Naive B cell (primary cell): ENCODE measurements at places on chromosomes 1 and 21. TPM values are rescaled to one million over a fixed set of nuclear protein-coding genes. Genes with fewer than 3 reads are reported as not detected.
A peak's percentile ranks its signal among the peaks of the same experiment; 100 is the strongest.

DNA sequence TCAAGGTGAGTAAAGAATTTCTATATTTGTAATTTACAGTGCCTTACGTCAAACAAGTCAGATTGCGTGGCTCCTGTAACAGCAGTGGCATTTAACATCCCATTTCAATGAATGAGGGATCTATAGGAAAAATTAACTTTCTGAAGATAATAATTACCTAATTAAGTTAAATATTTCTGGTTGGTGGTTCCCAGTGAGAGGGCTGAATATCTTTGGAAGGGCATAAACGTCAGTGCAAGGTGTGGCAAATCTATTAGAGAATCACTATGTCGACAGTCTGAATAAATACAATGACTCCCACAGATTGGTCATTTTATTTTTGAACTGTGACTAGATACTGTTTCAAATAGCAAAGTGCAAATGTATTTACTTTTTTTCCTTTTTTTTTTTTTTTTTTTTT, 80.0 kb downstream of the S1PR1 start:
- DNase-seq, result no peak
- no peaks in the 10 kb centered on the region for H3K27me3 ChIP-seq
- peaks cover 27% of the 10 kb centered on the region for H3K4me1 ChIP-seq
- no peak overlapping the region for H3K27ac ChIP-seq
- no peaks in the 10 kb centered on the region for H3K36me3 ChIP-seq
- no peak overlapping the region for H3K4me3 ChIP-seq

DNA sequence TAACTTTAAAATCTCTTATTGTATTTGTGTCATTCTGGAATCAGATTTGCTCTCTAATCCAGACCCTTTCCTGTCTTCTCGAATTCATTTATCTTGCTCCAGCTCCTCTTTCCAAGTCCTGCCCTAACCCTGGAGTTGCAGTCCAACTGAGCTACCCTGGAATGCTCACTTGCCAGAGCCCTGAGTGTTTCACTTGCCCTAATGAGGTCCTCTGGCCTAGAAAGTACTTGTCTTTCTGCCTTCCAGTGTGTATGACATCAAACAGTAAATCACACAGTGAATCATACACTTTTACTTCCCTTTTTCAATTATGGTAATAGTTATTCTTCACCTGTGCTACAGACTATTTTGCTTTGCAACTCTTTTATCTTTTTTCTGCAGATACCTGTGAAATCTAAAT, 96.9 kb downstream of the NEK7 start:
- H3K27ac ChIP-seq, result peak overlapping the region; percentile 17
- DNase-seq, result peak; percentile 20
- peaks cover 19% of the 10 kb centered on the region for H3K4me1 ChIP-seq
- no peaks in the 10 kb centered on the region for H3K27me3 ChIP-seq
- H3K4me3 ChIP-seq, result peak overlapping the region; percentile 2

GRCh38 chr1:234592240-234592639, 17.7 kb downstream of the IRF2BP2 start:
- H3K4me1 ChIP-seq, result no peaks in the 10 kb centered on the region
- H3K4me3 ChIP-seq, result no peak overlapping the region
- H3K27me3 ChIP-seq, result no peaks in the 10 kb centered on the region
- H3K27ac ChIP-seq, result no peak overlapping the region
- H3K36me3 ChIP-seq, result no peaks in the 10 kb centered on the region

- no peak overlapping the region for H3K27ac ChIP-seq
- no peaks in the 10 kb centered on the region for H3K36me3 ChIP-seq
- peaks cover 11% of the 10 kb centered on the region for H3K4me1 ChIP-seq
- no peak overlapping the region for H3K4me3 ChIP-seq
- H3K27me3 ChIP-seq, result peaks cover 9% of the 10 kb centered on the region
Measured at GRCh38 chr1:11342621-11343032, 69.6 kb downstream of the UBIAD1 start.

GRCh38 chr1:56063461-56063860, 515.9 kb downstream of the PLPP3 start:
- no peak overlapping the region for H3K27ac ChIP-seq
- H3K36me3 ChIP-seq, result no peaks in the 10 kb centered on the region
- H3K4me1 ChIP-seq, result peaks cover 8% of the 10 kb centered on the region

DNA sequence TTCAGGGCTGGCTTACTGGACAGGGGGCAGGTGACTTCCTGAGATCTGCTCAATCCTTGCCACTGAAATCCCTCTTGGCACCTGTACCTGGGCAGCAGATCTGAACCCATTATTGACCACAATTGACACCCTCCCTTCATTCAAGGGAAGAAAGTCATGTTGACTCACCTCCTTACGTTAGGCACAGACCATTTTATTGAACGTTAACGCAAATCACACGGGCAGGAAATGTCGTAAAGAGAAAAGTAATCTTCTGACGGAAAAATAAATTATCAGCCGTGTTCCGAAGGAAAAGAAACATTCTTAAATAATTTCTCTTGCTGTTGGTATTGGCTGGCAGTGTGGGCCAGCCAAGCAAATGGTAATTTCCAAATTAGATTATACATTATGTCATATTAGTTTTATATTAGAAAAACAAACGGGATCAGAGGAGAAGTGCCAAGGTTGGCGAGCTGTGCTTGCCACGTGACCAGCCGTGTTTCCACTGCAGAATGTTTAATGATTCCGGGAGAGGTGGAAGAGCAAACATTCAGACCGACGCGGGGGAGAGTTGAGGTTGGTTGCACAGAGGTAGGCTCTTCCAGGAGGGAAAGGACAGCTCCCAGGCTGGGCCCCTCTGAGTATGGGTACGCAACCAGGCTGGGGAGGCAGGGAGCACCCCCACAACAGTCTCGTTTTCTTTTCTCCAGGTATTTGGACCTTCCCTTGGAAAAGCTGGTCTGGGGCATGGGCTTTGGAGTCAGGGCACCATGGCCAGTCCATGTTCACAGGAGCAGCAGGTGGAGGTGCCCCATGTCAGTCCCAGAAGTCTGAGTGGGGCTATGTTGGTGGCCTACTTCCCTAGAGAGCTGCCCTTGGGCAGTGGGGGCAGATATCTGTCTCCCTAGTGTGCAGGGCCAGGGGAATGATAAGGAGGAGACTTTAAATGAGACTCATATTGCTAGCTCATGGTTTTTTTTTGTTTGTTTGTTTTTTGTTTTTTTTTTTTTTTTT, 121.1 kb downstream of the FOXD2 start:
- H3K4me3 ChIP-seq, result no peak overlapping the region
- peaks cover 8% of the 10 kb centered on the region for H3K4me1 ChIP-seq
- no peak for DNase-seq
- H3K27ac ChIP-seq, result no peak overlapping the region
- H3K27me3 ChIP-seq, result peaks cover 4% of the 10 kb centered on the region

GRCh38 chr21:31205412-31205811, 138.6 kb downstream of the TIAM1 start:
- no peak overlapping the region for H3K4me3 ChIP-seq
- no peak for DNase-seq
- no peak overlapping the region for H3K27ac ChIP-seq
- peaks cover 2% of the 10 kb centered on the region for H3K4me1 ChIP-seq
- no peaks in the 10 kb centered on the region for H3K27me3 ChIP-seq

The TIPRL gene
- polyA plus RNA-seq, result 35.7 TPM

The SPRR2E gene
- not detected for polyA plus RNA-seq

The CACNA1S gene
- not detected for polyA plus RNA-seq
